ENCODE measurements at places on chromosomes 3 and 15.

GRCh38 chr3:136624894-136625815 lies 127.0 kb downstream of the STAG1 start:
- no peak for DNase-seq

- no peak for DNase-seq
Observed at GRCh38 chr3:127316685-127317084, 28.8 kb upstream of the PRR20G start.

- DNase-seq, result no peak
Observed at GRCh38 chr3:94083261-94083660, 20.4 kb downstream of the NSUN3 start.

- no peak for DNase-seq
Observed at GRCh38 chr3:99250272-99250671, 348.8 kb upstream of the DCBLD2 start.

- DNase-seq, result no peak
Observed at GRCh38 chr3:53069422-53070068, 23.7 kb upstream of the SFMBT1 start.

DNA sequence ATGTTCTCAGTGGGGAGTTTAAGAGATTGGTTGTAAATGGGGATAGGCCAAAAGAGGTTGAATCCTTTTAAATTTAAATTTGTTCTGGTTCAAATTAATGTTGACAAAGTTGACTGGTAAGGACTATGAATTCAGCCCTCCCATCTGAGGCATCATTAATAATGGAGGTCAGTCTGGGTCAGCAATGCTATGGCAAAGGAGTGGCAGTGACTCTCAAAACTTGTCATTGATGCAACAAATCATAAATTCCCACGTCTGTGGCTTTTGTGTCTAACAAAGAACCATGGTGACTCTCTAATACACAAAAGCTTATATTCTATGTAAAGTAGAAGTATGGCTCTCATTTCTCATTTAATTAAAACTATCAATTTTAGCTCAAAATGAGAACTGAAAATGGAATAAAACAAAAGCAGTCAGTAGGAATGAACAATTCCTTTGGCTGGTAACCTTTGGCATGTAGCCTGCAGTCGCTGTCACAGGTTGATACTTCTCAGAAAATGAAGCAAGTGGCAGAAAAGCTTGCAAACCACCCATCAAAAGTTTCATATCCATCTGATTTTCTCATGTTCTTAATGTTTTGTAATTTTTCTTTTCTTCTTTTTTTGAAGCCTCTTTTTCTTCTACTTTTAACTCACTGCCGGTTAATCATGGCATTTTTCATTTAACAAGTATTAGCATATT lies 12.2 kb upstream of the ZBED2 start:
- no peak for DNase-seq

DNA sequence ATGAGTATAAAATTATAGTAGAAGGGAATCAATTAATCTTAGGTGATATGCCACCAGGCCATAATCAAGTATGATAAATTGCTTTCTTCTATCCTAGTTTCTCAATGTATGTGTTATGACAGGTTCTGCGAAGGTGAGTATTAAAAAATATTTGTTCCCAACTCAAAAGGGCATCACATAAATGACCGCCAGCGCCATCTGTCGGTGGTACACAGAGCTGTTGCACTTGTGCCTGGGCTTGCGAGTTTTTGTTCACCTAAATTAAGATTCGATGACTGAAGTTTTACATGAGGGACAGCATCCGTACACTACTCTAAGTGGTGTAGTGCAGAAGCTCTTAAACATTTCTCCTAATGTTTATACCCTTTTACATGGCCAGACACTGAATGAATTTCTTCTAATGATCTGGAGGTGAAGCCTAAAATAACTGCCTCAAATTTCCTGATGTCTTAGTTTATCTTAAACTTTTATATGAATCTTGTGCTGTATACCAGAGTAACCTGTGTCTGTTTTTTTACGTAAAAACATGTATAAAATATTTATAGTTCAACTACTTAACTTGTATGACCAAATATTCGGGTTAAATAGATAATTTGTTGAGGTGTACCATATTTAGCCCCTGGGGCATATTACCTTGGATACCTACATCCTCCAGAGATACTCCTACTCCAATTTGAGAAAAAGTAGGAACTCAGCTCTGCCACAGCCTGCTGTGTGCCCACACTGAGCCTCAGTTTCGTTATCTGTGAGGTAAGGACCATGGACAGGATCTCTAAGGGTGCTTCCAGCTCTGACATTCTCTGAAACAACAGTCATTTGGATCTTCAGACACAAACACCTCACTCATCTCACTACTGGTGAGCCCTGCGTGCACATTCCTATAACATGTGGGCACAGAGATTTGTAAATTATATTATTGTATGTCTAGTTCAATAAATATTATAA lies 365.6 kb downstream of the MAGI1 start:
- no peak for DNase-seq

DNA sequence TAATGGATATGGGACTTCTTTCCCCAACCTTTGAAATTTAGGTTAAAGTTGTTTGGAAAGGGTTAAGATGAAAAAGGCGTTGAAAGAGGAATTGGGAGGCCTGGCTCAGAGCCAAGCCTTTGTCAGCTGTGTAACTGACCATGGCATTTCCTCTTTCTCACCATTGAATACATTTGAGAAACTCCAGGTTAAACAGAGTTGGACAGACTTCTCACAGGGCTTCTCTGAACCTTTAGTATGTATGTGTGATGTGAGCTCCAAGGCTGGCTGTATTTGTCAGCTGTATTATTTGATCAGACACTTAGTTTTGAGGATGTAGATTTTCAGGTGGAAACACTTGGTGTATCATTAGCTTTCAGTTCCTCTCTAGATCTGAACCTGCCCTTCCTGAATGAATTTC lies 136.4 kb upstream of the GOLGA6L4 start:
- no peak for DNase-seq

GRCh38 chr3:188947401-188948280 lies 224.1 kb upstream of the TPRG1 start:
- no peak for DNase-seq

DNA sequence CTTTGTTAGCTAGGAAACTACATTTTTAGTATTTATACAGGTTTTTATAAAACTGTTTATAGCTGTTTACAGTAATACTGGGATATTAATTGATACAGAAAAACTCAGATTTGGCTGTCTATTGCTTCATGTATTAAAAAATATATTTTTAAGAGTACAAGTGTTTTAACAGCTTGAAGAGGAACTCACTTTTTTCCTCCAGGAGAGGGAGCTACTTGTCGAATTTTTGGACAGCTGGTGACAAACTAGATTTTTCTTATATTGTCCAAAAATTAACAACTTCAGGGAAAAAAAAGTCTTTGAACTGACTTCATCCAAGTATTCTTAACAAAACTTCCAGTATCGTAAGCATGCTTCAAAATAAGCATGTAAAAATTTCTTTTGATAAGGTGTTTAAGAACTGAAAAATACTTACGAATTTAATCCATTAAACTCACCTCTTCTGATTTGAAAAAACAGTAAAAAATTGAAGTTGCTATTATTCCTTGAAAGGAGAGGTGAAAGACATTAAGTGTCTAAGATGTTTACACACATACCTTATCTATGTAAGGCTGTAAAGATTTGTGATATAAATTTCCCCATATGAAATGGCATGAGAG lies 4.0 kb downstream of the DIPK2A start:
- no peak for DNase-seq

Measured in stimulated activated CD4-positive, alpha-beta T cell treated with anti-CD3 and anti-CD28 coated beads, Interleukin-1b, Interleukin-23, amount 100 ng/mL, for 1 hour (primary cell).